ENCODE measurements at places on chromosomes 13 and 19.
A peak's percentile ranks its signal among the peaks of the same experiment; 100 is the strongest.

GRCh38 chr19:40539070-40539469 lies 37.6 kb upstream of the SHKBP1 start:
- DNase-seq, result no peak

DNA sequence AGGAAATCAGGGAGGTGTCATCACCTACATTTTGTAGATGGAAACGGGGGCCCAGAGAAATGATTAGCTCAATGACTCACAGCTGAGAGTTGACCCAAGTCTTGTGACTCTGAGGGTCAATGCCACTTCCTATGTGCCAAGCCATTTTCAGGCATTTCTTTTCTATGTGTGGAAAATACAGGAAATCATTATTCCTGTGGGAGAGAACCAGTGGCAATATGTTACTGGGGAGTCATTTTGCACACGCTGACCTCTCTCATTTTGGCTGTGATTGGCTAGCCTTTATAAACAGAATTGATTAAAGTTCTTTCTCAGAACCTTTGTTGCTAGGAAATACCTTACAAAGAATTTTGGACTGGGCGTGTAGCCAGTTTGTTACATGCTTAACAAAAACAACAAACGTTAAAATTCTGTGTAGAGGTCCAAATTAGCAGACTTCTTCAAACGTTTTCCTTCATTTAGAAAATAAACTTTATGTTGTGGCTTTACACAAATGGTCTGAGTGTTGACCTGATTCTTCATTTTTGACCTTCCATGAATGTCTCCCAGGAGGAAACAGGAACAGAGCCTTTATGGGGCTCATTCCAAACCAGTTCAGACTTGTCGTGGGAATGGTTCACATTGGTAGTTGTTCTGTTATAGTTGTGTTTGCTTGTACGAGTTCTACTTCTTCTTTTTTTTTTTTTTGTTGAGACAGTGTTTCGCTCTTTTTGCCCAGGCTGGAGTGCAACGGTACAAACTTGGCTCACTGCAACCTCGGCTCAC lies 11.4 kb downstream of the PCCA start:
- peak; percentile 67 for DNase-seq

DNA sequence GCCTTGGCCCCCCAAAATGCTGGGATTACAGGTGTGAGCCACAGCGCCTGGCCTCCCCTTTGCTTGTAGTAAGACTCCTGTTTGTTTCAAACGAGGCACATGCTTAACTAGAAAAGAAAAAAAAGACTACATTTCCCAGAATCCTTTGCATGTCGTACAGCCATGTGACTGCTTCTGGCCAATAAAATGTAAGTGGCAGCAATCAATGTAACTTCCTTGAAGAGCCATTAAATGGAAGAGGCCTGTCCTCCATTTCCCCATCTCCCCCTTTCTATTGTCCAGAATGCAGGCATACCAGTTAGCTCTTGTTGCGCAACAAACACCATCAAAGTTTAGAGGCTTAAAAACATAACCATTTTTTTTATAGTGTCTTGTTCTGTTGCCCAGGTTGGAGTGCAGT lies 10.4 kb upstream of the GPR32 start:
- DNase-seq, result peak; percentile 15

DNA sequence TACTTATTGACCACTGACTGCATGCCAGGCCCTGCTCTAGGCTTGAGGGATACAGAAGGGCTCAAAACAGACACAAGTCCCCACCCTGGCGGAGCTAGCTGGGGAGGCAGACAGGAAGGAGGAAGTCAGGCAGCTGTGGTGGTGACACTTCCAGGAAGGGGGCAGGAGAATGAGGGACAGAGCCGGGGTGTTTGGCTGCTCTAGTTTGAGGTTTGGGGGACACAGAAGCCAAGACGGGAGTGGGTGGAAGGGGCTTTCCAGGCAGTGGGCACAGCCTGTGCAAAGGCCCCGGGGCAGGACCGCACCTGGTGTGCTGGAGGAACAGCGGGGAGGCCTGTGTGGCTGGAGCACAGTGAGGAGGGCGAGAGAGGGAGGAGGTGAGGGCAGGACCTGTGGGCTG lies 4.0 kb downstream of the MRPL54 start:
- no peak for DNase-seq

DNA sequence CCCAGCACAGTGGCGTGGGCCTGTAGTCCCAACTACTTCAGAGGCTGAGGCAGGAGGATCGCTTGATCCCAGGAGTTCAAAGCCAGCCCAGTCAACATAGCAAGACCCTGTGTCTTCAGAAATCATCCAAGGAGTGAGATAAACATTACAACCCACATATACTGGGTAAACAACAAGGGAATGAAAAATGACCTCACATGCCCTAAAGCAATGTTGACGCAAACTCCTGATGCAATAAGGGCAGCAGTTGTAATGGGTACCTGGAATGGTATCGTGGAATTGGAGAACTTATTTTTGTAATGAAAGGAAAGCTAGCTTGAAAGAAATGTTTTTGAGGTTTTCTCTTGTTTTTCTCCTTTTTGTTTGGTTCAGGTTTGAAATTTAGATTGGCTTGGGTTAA lies 24.5 kb upstream of the LGALS16 start:
- DNase-seq, result no peak

GRCh38 chr19:37907735-37908455 lies 887 bp downstream of the SIPA1L3 start:
- no peak for DNase-seq

DNA sequence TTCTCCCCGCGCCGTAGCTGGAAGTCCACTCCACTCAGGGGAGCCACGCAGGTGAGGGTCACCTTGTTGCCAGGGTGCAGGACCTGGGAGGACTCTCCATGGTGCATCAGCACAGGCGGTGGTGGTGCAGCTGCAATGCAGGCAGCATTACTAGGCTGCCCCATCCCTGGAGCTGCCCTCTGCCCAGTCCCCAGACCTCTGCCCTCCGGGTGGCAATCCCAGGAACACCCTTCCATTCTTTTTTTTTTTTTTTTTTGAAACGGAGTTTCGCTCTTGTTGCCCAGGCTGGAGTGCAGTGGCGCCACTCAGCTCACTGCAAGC lies 1.8 kb downstream of the A1BG start:
- no peak for DNase-seq

DNA sequence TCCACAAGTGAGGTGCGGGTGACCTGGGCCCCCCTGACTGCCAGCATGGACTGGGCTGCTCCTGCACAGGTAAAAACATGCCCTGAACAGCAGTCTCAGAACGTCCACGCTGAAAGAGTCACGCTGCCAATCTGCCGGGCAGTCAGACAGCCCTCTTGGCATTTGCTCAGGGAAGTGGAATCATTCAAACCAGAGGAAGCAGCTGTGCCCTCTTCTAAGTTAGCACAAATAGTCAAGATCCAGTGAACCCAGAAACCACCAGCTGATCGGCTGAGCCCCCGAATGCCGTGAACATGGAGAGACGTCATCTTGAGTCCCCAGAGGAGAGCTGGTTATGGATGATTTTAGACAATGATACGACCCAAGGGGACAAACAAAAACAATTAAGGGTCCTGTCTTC lies 34.4 kb downstream of the KLF2 start:
- DNase-seq, result no peak

GRCh38 chr19:17680230-17680722 lies 7.9 kb downstream of the UNC13A start:
- no peak for DNase-seq

GRCh38 chr19:1361601-1362386 lies 21.9 kb upstream of the NDUFS7 start:
- no peak for DNase-seq

GRCh38 chr13:53691417-53691816 lies 662.8 kb downstream of the OLFM4 start:
- no peak for DNase-seq

- DNase-seq, result peak; percentile 68
These were observed 11.4 kb downstream of the FCHO1 start for GRCh38 chr19:17762505-17763229.

- no peak for DNase-seq
These were observed 261.3 kb downstream of the ATP8A2 start for GRCh38 chr13:25633093-25633492.

DNA sequence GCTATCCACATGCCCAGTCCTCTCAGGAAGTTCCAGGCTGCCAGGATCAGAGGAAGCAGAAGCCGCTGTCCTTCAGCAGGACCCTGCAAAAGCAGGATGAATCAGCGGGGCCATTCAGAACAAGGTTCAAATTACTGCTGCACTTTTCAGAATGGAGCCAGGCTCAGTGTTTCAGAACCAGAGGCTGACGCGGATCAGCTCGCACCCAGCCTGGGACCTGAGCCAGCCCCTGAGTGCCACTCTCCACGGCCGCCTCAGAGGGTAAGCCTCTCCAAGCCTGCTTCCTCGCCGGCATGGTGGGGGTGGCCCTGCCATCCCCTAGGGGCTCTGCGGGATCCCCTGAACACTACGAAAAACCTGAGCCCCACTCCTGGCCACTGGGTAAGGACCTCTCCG lies 24.7 kb downstream of the RASA3 start:
- no peak for DNase-seq

- peak; percentile 18 for DNase-seq
These were observed 103.7 kb upstream of the EDNRB start for GRCh38 chr13:78022164-78022877.

DNA sequence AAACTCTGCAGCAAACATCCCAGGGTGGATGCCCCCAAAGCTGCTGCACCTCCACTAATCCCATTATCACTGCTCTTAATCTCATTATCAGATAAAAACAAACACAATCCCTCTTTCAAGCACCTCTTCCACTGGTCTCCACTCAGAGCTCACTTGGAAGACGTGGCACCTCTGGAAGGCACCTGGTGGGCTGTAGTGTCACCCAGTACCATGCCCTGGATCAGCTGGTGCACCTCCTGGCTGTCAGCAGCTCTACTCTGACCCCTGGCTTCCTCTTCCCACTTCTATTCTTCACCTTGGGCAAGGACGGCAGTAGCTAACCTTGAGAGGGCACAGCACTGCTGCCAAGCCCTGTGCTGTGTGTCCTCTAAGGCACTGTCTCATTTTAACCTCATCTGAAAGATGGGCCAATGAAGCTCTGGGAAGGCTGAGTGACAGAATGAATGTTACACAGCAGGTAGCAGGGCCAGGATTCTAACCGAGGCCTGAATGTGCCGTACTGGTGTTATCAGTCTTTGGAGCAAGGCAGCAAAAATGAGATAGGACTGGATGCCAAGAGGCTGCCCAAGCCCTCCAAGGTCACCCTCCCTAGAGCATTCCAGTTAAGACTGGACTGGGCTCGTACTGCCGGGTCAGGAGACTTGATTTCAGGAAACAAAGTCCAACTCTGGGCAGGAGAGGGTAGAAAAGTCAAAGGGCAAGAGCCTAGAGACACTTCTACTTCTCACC lies 7.4 kb downstream of the BRD4 start:
- no peak for DNase-seq

GRCh38 chr13:80132741-80133601 lies 208.0 kb downstream of the SPRY2 start:
- no peak for DNase-seq

DNA sequence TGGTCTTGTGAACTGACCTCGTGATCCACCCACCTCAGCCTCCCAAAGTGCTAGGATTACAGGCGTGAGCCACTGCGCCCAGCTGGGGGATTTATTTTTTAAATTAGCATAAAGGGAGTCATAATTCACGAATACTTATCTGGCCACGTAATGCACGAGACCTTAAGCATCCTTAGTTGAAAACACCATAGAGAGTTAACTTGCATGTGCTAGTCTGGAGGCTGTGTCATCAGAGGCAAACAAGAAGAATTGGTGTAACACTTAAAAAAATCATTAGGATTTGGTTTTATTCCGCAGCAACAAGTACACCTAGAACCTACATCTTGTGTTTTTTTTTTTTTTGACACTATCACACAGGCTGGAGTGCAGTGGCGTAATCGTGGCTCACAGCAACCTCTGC lies 19.1 kb downstream of the KLF5 start:
- no peak for DNase-seq

- peak; percentile 47 for DNase-seq
These were observed 8.1 kb upstream of the ERICH6B start for GRCh38 chr13:45623516-45624090.

DNA sequence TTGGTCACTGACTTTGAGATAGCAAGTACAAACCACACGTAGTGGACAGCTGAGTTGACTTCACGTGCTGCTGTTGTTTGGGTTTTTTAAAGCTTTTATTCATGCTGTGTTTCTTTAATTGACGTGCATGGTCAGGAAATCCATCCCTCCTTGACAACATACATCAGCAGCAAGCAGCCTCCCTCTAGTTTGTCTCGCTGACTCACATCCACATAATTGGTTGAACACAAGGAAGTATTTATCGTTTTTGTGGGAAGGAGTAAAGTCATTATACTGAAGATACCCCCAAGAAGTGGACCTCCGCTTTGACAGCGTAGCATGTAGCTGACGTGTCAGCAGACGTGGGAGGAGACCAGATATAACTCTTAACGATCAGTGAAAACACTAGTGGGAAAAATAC lies 355.8 kb downstream of the MYO16 start:
- no peak for DNase-seq

GRCh38 chr19:42290523-42291434 lies 11.2 kb upstream of the PRR19 start:
- no peak for DNase-seq

DNA sequence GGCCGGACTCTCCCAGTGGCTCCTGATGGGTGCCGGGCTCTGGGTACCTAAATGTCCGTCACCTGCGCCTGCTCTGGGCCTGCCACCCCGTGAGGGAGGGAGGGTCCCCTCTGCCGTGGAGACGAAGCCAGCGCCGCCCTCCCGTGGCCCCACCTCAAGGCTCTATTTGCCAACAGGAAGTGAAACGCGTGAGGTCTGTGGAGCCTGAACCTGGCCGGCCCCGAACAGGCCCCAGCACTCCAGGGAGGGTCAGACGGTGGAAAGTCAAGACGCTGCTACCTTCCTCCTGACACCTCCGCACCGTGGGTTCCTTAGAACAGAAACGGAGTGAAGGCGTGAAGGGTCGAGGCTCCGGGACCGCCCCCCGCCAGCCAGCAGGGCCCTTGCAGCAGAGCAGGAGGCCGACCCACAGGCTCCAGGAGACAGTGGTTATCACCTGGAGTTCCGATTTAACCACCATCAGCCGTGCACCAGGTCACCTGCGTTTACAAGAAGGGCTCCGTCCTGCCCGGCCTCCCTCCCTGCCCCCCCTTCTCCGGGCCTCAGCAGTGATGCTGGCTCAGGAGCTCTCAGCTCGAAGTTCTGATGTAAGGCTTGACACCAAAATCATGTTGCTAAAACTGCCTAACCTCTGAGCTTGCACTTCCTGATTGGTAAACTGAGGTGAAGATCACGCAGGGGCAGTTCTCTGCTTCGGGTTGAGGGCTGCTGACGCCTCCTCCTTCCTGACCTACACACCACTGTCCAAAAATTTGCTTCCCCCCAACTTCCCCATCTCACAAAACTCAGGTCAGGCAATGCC lies 50.9 kb upstream of the C13orf46 start:
- DNase-seq, result no peak

- DNase-seq, result peak; percentile 56
These were observed 259.9 kb downstream of the FOXO1 start for GRCh38 chr13:40406405-40407120.

GRCh38 chr13:21075379-21076249 lies 14.2 kb upstream of the LATS2 start:
- no peak for DNase-seq

- DNase-seq, result no peak
These were observed 793.0 kb downstream of the OLFM4 start for GRCh38 chr13:53821632-53822031.

GRCh38 chr19:58181902-58182576 lies 822 bp upstream of the ZNF274 start:
- no peak for DNase-seq

Data from RWPE1 (cell line).